ENCODE measurements at places on chromosomes 11 and 22.

- DNase-seq = no peak
Measured at GRCh38 chr11:126841999-126842398, 158.6 kb downstream of the KIRREL3 start.

GRCh38 chr11:119699227-119699626 lies 29.8 kb downstream of the NECTIN1 start:
- peak; percentile 70 for DNase-seq

GRCh38 chr11:10350334-10350733 lies 45.5 kb downstream of the ADM start:
- peak; percentile 60 for DNase-seq

GRCh38 chr11:111540937-111541253 lies 375 bp downstream of the LAYN start:
- no peak for DNase-seq

- DNase-seq = no peak
Measured at GRCh38 chr11:57983191-57983590, 40.5 kb upstream of the OR9Q1 start.

DNA sequence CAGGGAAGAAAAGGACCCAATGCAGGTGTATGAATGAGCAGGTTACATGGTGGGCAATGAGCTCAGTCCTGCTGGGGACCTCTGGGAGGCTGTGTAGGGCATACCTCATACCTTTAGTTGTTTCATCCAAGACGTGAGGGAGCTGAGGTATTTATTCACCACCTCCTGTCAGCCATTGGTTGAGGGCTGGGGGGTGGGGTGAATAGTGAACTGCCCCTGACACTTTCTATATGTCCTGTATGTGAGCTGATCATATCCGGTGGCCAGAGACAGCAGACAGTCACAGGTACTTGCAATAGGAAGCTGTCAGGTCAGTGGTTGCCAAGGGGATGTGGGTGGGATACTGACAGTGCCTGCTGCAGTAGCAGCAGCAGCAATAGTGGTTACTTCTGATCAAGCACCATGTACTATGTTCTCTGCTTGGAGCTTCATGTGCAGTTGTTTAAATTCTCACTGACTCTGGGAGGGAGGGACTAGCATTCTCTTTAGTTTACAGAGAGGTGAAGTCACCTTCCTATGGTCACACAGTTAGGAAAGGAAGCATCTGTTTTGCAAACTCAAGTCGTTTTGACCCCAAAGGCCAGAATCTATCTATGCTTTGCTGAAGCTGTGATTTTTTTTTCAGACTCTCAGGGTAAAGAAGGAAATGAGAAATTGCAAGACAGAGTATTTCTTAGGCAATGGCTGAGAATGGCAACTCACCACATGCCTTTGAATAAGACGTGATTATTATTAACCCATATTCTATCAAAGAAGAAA lies 54.0 kb downstream of the MIAT start:
- peak; percentile 31 for DNase-seq

GRCh38 chr22:40621309-40622151 lies 15.0 kb downstream of the MRTFA start:
- no peak for DNase-seq

DNA sequence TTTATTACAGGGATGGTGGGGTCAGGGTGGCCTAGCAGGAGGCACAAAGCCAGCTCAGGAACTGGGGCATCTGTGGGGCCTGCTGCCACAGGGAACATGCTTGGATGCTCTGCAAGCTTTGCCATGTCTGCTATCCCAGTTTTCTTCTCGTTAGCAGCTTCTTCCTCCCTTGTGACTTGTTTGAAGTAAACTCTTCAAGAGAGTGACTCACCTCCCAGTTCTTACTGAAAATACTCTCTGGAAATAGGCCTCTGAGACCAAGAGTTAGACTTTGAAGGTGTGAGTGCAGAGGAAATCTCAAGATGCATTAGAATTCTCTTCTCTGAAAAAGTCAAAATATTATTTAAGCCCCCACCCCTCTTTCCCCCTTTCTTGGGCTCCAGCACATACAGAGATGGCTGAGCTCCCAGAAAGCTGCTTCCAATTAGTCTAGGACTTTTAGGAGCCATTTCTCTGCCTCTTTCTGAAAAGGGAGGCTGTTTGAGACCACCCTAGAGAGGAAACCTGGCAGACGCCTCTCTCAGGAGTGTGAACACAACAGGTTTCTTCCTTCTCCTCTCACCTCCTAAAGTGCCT lies 15.1 kb downstream of the CWC15 start:
- DNase-seq = peak; percentile 27

- DNase-seq = no peak
Measured at GRCh38 chr11:85394283-85394682, 232.9 kb downstream of the DLG2 start.

DNA sequence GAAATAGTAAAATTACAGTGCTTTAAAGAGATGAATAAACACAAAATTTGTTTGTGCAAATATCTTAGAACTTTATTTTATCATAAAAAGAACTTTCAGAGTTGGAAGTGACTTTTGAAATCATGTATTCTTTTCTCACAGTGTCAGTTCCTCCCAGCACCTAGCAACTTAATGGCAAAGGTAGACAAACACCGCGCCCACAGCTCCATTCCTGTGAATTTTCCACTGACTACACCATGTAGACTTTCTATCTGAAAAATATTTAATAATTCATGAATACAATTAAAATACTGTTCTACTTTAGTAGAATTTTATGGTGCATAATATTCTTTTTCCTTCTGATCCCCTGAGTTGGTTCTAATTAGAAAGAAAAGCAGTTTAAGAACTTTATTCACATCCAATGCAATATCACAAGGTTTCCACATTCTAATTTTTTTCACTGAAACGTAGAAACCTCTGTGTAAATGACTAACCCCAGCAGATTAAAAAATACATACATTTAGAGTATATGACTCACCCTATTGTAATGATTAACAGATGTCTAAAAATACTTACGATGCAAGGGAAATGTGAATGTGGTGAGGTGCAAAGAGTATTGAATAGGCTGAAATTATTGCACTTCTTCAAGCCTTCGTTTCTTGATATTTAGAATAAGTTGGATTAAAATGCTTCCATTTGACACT lies 218.2 kb upstream of the CCDC179 start:
- peak; percentile 20 for DNase-seq

GRCh38 chr11:27934830-27935145 lies 173.2 kb downstream of the KIF18A start:
- peak; percentile 97 for DNase-seq

DNA sequence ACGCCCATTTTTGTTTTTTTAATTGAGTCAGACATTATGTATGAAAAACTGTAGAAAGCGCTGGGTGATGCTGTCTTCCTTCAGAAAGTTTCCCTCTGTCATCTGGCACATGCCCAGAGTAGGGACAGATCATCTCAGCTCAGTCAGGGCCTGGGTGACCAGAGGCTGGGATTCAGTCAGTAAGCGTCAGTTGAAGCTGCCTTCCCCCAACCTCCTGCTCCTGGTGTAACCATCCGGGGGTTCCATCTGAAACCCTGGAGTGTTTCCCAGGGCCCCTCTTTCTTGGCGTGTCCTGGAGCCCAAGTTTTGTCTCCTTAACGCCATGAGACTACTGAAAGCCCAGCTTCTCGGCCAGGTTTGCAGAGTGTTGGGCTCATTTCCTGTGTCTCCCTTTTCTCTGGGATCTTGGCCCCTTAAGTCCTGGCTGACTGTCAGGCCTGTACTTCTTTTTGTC lies 10.7 kb downstream of the PPFIA1 start:
- peak; percentile 74 for DNase-seq

DNA sequence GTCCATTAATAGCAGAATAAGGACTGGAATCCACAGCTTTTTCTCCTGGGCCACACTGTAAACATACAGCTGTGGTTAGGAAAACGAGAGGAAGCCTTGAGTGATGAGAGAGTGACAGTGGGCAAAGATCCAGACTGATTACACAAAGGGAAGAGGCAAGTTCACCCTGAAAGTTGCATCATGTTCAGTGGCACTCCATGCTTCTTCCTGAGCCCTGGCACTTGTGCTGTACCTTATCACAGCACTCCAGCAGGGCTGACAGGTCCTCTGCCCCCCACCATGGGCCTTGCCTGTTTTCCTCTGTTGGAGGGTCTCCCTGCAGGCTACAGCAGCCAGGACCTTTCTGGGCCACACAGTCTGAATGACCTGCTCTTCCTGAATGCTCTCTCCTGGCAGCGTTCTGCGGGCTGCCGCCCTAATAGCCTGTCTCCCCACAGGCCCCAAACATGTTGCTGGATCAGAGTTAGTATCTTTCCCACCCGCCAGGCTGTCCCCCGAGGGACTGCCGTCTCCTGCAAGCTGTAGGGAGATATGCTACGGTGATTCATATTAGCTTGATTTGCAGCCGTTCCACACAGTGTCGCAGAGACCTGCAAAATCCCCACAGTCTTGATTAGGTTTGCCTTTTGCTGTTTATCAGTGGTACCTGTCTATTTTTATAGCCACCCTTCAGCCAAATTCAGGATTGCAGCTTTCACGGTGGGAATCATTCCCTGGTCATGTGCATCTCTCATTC lies 60.2 kb downstream of the NTM start:
- DNase-seq = no peak

Measured in cardiac fibroblast (primary cell).